ENCODE measurements at places on chromosomes 5 and 9. TPM values are rescaled to one million over a fixed set of nuclear protein-coding genes. Genes with fewer than 3 reads are reported as not detected.

DNA sequence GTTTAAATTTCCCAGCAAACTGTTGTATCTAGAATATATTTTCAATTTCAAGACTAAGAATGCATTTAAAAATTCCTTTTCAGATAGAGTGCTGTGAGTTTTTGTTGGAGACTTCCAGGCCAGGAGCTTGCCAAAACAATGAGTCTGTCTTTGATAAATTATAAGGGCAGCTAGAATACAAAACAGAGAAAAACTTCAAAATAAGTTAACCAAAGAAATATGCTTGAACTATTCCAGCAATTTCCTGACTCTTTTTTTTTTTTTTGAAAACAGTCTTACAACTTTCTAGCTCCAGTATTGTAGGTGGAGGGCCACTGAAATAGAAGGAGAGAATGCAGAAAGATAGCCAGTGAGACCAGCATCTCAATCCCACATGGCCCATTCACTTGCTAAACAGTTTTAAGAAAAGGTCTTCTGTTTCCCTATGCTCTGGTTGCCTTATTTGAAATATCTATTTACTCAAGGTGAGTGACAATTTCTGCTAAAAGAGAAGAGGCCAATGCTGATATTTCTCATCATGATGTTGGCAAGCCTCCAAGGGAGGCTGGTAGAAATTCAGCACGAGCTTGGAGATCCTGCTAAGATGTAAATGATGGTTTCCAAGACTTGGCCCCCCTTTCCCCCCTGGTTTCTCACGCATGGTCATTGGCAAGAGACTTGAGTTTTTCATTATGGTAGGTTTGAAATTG is 103.2 kb downstream of the USP20 start:
- no peak for DNase-seq
- peaks cover 8% of the 10 kb centered on the region for H3K36me3 ChIP-seq
- no peak overlapping the region for H3K4me3 ChIP-seq
- no peaks in the 10 kb centered on the region for H3K27me3 ChIP-seq

- H3K27ac ChIP-seq, result no peak overlapping the region
- no peak for DNase-seq
- H3K4me3 ChIP-seq, result no peak overlapping the region
- no peaks in the 10 kb centered on the region for H3K4me1 ChIP-seq
- H3K27me3 ChIP-seq, result no peaks in the 10 kb centered on the region
Measured at GRCh38 chr5:18797222-18797621, 1163.0 kb downstream of the TAF11L14 start.

DNA sequence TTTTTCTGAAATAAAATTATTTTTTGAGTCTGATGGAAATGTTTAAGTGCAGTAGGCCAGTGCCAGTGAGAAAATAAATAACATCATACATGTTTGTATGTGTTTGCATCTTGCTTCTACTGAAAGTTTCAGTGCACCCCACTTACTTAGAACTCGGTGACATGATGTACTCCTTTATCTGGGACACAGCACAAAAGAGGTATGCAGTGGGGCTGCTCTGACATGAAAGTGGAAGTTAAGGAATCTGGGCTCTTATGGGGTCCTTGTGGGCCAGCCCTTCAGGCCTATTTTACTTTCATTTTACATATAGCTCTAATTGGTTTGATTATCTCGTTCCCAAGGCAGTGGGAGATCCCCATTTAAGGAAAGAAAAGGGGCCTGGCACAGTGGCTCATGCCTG is 39.2 kb downstream of the FXN start:
- DNase-seq, result no peak
- H3K36me3 ChIP-seq, result no peaks in the 10 kb centered on the region
- H3K4me3 ChIP-seq, result no peak overlapping the region
- no peak overlapping the region for H3K27ac ChIP-seq

GRCh38 chr9:126153382-126153781 is 173.2 kb upstream of the MVB12B start:
- H3K27me3 ChIP-seq, result no peaks in the 10 kb centered on the region
- H3K27ac ChIP-seq, result no peak overlapping the region
- DNase-seq, result no peak
- H3K4me1 ChIP-seq, result no peaks in the 10 kb centered on the region

DNA sequence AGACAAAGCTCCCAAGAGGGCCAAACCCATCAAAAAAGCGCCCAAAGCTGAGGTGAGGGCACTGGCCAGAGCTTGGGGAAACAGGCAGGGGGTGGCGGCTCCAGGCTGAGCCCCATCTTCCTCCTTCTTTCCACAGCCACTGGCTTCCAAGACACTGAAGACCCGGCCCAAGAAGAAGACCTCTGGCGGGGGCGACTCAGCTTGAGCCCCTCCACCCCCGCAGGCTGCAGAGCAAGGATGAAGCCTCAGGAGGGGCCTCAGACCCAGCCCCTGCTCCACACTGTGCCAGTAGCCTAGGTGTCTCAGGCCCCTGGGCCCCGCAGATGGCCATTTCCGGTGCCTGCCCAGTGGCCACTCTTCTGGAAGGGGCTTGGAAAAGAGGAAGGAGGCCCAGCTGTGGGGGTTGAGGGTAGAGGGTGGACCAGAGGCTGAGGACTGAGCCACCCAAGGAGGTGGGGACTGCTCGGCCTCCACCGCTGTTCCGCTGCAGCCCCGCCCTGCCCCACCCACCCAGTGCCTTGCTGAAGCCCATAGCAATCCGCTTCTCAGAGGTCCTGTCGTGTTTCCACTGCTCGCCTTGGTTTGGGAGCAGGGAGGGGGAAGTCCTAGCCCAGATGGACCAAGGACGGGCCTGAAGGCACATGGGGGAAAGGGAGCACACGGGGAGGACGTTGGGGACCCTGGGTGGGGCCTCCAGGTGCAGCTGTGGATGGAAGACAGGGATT is 6.9 kb downstream of the REEP2 start:
- no peaks in the 10 kb centered on the region for H3K27me3 ChIP-seq
- no peak overlapping the region for H3K27ac ChIP-seq
- no peaks in the 10 kb centered on the region for H3K36me3 ChIP-seq
- no peak overlapping the region for H3K4me3 ChIP-seq

DNA sequence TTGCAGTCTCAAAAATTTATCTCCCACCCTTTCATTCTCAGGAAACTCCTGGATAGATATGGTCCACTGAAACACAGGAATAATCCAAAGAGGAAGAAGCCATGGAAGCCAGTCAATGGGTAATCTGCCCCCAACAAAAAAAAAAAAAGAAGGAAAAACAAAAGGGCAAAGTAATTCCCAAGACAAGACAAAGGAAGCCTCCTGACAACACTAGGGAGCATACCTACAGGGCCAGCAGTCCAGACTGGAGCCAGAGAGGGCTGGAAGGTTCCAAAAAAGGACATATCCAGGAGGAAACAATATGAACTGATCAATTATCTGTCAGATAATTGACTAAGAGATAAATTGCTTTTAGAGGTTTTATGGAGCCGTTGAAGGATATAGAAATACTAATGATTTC is 12.9 kb downstream of the FNIP1 start:
- no peak overlapping the region for H3K27ac ChIP-seq
- DNase-seq, result no peak
- no peak overlapping the region for H3K4me3 ChIP-seq

MZB1 gene
- 200 TPM for total RNA-seq

INSL4 gene
- total RNA-seq, result not detected

HK3 gene
- 0.13 TPM for total RNA-seq

LMX1B gene
- 0.03 TPM for total RNA-seq

CDH12 gene
- total RNA-seq, result not detected

SPACA9 gene
- 1.6 TPM for total RNA-seq

ZNF474 gene
- total RNA-seq, result not detected
